ENCODE measurements at places on chromosomes 2 and 18.

DNA sequence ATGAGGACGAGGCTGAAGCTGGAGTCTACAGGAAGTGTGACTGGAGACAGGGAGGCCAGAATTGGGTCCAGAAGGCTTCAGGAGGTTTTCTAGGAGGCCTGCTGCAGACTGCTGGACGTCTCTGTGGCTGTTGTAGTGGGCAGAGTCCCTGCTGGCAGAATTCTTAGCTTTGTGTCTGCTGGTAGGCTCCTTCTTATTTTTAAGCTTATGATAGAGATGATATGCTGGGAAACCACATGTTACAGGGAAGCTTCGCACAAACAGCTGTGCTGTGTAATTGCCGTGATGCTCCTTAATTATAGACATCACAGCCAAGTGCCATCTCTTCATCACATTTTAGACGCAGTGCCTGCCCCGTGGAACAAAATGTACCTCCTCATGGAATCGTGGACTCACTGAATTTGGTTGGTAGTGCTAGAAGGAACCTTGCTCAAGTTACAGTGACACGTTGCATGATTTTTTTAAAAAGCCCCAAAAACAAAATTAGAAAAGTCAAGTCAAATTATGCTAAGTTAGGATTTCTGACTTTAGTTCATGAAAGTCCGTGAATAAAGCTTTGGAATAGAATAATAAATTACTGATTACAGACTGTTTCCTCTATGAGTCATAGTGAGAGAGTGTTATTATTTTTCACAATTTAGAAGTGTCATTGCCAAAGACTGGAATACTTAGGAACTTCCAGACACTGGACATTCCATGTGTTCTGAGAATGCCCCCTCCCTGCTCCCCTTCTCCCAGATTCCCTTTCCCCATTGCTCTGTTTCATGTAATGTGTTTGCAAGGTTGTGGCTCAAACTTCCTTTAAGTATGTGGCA, 144.1 kb downstream of the FHOD3 start:
- no peak for DNase-seq

DNA sequence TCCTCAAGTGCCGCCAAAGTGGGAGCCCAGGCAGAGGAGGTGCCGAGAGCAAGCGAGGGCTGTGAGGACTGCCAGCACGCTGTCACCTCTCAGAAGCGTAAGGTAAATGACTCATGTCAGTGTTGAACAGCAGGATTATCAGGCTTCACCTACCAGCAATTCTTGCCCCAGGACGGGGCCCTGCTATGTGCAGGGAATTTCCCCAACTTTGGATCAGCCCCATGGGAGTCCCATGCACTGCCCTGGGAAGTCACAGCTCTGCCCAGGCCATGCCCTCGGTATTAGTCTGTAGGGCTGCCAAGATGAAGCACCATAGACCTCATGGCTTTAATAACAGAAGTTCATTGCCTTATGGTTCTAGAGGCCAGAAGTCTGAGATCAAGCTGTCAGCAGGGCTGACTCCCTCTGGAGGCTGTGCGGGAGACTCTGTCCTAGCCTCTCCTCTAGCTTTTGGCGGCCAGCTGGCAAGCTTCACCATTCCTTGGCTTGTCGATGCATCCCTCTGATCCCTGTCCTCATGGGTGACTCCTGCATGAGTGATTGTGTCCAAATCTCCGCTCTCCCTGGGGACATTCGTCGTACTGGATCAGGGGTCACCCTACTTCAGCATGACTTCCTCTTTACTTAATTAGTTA, 55.9 kb downstream of the TRPM8 start:
- DNase-seq: no peak

DNA sequence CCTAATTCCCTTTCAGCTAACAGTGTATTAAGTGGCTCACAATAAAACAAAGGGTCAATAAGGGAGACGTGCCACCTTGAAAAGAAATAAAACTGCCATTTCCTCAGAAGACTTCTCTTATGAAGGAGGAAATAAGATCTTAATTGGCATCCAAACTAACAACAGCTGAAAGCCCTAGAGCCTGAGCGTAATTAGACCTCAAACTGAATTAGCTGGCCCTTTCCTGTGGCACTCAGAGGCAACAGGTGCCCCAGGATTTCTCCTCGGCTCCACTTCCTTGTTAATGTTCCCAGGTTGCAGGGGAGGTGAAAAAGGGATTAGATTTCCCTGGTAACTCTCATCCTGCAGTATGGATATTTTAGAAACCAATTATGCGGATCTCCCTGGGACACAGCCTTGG, 804.3 kb downstream of the DCDC2C start:
- no peak for DNase-seq

GRCh38 chr2:218863021-218863520, 3.5 kb downstream of the WNT6 start:
- no peak for DNase-seq

GRCh38 chr2:9380702-9381628, 42.4 kb downstream of the ITGB1BP1 start:
- DNase-seq: no peak

DNA sequence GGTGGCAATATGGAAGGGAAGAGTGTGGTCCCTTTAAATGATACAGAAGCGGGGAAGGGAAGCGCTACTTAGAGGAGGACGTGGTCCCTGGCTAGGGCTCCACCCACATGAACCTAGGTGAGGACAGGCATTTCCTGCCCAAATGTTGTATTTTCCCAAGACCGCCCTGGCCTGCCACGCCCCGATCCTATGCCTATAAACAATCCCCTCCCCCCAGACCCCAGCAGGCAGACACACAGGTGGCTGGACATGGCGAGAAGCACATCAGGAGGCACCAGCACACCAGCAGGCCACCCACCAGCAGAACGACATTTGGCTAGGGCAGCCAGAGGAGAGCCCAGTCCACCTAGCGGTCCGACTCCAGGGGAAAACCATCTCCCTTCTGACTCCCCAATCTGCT, 47.2 kb downstream of the METTL8 start:
- no peak for DNase-seq

DNA sequence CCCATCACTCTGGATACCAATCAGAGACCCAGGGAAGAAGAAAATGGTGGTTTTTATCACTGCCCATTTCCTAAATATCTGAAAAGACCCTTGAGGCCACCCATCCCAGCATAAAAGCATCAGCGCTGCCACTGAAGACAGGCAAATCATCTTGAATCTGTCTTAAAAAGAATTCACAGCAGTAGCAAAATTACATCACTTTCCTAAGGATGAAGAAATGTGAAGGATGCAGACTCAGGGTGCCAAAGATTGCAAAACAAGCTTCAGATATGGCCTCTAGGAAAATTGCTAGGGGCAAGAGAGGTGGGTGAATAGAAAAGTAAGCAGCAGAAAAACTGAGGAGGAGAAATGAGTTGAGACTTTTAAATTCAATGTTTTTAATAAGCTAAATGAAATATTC, 70.0 kb downstream of the SLC25A12 start:
- no peak for DNase-seq

DNA sequence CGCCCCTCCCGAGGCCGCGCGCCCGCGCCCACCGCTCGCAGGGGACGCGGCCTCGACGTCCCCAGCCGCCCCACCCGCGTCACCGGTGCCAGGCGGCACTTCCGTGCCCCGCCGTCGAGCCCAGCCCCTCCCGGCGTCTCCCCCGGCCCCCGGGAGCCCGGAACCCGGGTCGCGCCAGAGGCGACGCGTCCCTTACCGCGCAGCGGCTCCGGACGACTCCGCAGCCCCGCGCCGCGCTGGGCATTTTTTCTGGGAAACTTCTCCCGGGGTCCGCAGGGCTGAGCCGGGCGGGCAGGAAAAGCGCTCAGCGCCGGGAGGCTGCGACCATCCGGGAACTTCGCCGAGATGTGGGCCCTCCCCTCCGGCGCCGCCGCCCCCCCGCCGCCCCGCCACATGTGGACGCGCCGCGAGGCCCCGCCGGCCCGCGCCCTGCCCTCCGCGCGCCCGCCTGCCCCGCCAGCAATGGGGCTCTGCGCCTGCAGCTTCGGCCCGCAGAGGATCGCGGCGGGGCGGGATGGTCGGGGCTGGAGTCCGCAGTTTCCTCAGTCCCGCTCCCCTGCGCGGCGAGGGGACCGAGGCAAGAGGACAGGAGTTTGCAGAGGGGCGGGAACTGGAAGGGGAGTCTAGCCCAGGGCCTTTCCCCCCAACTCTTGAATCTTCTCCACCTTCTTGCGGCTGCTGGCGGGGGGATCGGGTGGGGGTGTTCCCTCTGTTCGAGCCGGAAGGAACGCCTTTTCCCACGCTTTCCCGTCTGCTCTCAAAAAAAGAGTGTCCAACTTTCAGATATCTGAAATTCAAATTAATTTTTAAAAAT, 81.5 kb downstream of the CHRNA1 start:
- peak; percentile 85 for DNase-seq

GRCh38 chr2:45085487-45085886, 76.2 kb upstream of the SIX2 start:
- DNase-seq: no peak

DNA sequence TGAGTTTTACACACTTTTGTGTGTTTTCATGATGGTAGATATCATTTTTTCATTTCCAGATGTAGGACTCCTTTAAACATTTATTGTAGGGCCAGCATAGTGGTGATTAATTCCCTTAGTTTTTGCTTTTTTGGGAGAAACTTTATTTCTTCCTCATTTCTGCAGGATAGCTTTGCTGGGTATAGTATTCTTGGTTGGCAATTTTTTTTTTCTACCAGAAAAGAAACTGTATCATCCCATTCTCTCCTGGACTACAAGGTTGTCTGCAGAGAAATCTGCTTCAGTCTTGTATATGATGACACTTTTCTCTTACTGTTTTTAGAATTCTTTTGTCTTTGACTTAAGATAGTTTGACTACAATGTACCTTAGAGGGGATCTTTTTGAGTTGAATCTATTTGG, 37.8 kb upstream of the RHOB start:
- no peak for DNase-seq

DNA sequence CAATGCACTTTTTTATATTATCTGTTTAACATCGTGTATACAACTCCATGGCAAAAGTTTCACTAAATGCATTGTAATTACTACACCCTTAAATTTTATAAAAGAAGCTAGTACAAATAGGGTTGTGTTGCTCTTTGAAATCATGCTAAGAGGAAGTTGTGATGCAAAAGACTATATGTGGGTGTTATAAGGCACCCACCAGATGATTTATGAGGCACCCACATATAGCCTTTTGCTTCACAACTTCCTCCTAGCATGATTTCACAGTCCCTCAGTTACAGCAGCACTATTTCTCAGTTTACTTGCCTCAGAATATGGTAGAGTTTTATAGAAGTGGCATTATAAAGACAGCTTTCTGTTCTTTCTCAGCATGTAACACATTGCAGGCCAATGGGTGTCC, 277.3 kb upstream of the DOK6 start:
- no peak for DNase-seq

- peak; percentile 50 for DNase-seq
Measured at GRCh38 chr2:73008766-73009135, 62.8 kb downstream of the SFXN5 start.

DNA sequence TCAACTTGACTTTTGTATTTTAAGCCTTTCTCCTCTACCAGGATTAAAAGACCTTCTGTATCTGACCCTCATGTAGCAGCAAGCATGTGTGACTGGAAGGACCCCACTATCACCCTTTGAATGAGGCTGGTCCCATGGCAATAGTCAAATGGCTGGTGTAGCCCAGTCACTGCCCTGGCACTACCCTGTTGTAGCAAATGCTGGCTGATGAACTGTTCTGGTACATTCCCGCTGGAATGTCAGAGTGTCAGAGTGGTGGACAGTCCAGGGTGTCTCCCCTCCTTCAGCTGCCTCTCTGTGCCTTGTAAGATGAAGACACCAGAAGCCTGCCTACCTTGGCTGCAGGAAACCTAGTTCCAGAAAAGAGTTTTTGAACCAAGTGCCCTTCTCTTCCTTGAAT, 115.7 kb downstream of the ACKR3 start:
- no peak for DNase-seq

- DNase-seq: no peak
Measured at GRCh38 chr2:73239776-73240175, 5.7 kb downstream of the CCT7 start.

DNA sequence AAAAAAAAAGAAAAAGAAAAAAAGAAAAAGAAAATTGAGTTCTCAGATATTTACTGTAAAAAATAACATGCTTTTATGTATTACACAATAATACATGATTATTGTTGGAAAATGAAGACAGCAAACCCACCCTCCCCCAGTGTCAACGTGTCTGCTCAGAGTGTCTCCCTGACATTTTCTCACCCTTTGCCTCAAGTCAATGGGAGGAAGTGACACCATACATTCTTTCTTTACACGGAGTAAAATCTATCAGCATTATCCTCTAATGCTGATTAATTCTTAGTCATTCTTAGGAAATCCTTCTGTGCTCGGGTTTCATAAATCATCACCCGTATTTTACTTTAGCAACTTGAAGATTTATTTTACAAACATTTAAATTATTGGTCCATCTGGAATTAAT, 32.0 kb downstream of the CTAGE1 start:
- DNase-seq: no peak

- DNase-seq: no peak
Measured at GRCh38 chr2:46747297-46747818, 168.2 kb downstream of the MCFD2 start.

DNA sequence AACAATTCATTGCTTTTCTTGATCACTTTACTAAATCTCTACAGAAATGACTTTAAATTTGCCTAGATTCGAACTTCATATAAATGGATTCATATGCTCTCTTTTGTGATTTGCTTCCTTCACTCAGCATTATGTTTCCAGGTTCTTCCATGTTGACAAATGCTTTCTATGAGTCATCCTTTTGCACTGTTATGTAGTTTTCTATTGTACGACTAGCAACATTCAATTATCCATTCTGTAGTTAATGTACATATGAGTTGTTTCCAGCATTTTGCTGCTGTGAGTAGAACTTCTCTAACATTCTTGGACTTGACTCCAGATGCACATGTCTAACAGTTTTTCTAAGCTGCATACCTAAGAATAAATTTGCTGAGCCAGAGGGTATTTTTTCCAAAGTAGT, 66.5 kb upstream of the NEUROD1 start:
- no peak for DNase-seq

DNA sequence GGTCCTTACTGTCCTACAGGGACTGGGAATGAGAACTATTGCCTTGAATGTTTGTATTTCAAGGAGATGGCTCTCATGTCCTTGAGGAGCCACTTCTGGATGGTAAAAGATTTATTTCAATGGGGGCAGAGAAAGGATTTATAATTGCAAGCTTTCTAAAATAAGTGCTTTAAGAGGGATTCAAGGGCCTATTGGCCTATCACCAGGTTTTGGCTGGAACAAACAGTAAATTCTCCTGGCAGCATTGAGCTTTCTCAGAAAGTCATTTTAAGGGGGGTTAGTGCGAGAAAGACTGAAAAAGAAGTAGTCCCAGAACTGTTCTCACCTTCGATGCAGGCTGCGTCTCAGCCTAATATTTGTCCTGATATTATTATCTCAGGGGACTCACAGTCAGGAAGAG, 29.8 kb downstream of the DPP10 start:
- DNase-seq: no peak

- DNase-seq: no peak
Measured at GRCh38 chr2:150387586-150388288, 99.7 kb downstream of the RND3 start.

GRCh38 chr18:50796495-50796894, 23.3 kb downstream of the MRO start:
- no peak for DNase-seq
